ENCODE measurements at places on chromosomes 7 and 10.

GRCh38 chr7:91264924-91265681 lies 870 bp downstream of the FZD1 start:
- DNase-seq, result no peak

GRCh38 chr7:34338961-34339526 lies 319.0 kb upstream of the NPSR1 start:
- DNase-seq, result no peak

DNA sequence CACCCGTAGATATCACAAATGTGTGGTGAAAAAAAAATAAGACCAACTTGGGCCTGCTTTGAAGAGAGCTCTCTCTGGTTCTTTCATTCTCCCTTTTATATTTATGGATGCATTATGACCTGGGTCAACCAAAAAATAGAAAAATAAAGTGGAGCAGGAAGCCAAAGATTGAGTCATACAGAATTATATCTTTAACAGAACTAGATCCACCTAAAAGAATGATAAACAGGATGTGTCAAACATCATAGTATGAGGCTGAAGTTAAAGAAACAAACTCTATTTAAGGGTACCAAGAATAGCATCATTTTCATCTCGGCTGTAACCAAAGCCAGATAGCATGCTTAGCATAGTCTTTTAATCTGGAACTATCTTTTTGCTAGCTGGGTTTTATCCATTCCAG lies 28.8 kb upstream of the NMT2 start:
- no peak for DNase-seq

- DNase-seq, result no peak
Measured at GRCh38 chr10:7763929-7764328, 23.9 kb downstream of the KIN start.

DNA sequence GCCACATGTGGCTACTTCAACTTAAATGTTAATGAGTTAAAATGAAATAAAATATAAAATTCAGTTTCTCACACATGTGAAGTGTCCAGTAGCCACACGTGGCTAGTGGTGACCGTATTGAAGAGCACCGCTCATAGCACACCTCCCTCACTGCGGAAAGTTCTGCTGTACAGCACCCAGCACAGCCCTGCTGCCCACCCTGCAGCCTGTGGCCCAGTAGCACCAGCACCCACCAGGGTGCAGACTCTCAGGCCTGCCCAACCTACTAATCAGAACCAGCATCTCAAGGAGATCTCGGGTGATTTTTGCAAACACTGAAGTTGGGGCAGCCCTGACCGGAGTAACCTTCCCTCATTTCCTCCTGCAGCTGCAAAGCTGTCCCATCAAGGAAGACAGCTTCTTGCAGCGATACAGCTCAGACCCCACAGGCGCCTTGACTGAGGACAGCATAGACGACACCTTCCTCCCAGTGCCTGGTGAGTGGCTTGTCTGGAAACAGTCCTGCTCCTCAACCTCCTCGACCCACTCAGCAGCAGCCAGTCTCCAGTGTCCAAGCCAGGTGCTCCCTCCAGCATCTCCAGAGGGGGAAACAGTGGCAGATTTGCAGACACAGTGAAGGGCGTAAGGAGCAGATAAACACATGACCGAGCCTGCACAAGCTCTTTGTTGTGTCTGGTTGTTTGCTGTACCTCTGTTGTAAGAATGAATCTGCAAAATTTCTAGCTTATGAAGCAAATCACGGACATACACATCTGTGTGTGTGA lies 162.8 kb upstream of the LANCL2 start:
- DNase-seq, result no peak

- no peak for DNase-seq
Measured at GRCh38 chr7:130695840-130696239, 9.5 kb upstream of the TSGA13 start.

GRCh38 chr7:1559626-1560590 lies 3.9 kb upstream of the TMEM184A start:
- no peak for DNase-seq

- DNase-seq, result no peak
Measured at GRCh38 chr10:839550-840205, 91.8 kb downstream of the LARP4B start.

- no peak for DNase-seq
Measured at GRCh38 chr7:20779041-20779440, 7.6 kb downstream of the SP8 start.

DNA sequence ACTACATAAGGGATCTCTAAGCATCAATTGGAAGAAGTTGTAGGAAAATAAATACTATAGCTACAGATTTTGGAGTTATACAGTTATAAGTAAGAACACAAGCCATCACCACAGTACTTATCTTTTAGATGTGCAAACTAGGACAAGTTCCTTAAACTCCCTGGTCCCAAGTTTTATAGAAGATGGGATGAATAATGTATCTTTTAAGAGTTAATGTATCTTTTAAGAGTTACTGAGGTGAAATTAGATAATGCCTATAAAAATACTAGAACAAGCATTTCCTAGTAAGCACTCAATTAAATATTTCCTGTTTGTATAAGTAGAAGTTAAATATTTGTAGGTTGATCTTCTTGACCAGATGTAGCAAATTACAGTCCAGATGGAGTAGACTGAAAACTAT lies 56.8 kb downstream of the SEMA3A start:
- no peak for DNase-seq

GRCh38 chr7:51660516-51660915 lies 343.9 kb upstream of the COBL start:
- no peak for DNase-seq

DNA sequence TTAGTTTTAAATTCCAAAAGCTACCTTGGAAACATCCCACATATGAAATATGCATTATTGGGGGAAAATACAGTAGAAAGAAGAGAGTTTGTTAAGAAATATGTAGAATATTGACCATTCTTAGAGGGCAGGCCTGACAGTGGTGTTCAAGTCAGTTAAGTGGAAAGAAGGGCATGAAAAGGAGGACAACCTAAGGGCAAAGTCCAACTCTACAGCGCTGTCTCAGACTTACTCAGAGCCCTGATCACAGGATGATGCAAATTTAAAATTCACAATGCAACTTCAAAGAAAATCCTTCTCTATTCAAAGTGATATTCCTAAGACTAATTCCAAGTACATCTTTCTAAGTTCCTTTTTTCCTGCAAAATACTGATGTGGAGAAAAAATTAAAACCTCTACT lies 139.1 kb upstream of the LRRTM3 start:
- DNase-seq, result no peak

GRCh38 chr7:30147223-30147622 lies 12.4 kb downstream of the MTURN start:
- no peak for DNase-seq

GRCh38 chr10:36452851-36453250 lies 672.5 kb upstream of the ANKRD30A start:
- DNase-seq, result no peak

DNA sequence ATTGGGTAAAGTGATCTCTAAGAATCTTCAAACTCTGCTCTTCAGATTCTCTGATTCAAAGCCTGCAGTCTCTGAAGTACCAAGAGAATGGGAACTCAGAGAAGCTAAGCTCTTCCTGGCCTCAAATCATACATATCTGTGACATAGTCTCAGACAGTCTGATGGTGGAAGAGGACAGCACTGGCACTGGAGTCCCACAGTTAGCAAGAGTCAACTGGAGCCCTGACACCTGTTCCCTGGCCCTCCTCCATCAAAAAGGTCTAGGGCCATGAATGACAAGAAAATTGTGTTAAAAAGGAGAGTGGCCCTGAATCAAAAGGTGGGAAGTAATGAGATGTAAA lies 37.7 kb downstream of the PRSS2 start:
- no peak for DNase-seq

DNA sequence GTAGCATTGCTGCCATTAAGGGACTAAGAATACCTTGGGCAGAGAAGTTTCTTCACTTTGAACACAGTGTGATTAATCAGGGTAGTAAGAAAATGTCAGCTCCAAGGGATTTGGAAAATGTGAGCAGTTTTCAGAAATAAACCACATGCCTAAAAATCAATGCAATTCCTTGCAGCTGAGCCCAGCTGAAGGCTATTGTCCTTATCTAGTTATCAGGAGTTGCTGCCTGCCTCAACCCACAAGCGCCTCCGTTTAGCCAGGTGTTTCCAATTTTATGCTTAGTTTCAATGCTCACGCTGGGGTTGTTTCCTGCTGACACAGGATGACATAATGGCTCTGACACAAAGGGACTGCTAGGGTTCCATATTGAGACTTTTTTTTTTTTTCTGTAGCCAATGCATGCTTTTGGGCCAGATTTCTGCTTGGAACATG lies 132.3 kb upstream of the ANK3 start:
- DNase-seq, result peak; percentile 50

GRCh38 chr7:30572212-30572841 lies 22.4 kb upstream of the GARS1 start:
- DNase-seq, result no peak

DNA sequence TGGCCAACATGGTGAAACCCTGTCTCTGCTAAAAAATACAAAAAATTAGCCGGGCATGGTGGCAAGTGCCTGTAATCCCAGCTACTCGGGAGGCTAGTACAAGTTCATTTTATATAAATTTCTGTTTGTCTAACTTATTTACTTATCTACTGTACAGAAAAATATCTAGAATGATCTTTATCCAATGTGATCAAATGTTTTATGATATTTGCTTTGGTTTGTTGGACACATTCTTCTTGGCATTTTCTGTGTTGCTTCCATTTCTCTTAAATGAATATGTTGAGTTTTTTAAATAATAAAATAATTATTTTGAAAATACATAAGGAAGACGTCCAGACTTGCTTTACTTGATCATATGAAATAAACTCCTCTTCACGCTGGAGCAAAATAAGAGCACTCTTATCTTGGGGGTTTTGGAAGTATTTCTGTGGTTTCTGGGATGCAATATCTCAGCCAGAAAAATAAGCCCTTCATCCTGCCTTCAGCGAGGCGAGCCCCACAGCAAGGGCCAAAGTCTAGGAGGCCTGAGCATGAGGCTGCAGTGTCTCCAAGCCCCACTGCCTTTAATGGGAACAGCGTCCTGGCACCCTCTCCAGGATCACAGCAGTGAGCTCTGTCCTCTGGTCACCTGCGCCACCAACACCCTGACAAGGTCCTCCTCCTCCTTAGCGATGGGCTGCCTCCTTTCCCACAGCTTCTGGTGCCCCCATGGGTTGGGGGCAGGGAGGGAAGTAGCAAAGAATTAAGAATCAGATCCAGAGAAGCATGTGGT lies 480.2 kb downstream of the KCNMA1 start:
- no peak for DNase-seq

DNA sequence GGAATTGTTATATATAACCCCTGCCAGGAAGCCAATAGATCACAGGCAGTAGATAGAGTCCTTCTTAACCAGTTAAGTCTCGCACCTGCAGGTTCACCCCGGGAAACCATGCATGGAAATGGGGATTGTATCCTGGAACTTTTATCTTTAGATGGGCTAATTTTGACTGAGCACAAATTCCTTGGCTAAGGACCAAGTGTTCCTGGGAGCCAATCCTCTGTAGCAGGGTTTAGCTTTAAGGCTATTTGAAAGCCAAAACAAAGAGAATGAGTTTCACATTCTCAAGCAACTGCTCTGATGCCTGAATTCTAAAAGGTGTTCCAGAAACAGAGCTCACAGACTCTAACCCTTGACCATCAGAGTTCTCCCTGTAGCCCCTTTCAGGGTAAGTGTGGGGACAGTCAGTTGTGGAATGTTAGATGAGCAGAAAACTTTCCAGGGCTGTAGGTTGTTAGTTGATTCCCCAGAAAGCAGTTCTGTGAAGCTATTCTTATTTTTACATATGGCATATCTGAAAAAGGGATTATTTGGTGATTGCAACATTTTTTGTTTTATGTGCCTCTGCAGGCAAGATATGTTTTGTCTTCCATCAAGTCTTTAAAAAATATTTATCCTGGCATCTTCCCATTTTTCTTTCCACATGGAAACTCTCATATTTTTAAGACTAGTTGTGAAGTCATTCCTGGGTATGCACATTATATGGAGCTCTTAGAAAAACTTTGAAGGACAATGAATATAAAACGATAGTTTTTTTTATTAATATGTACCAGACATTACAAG lies 16.2 kb upstream of the NPVF start:
- no peak for DNase-seq

DNA sequence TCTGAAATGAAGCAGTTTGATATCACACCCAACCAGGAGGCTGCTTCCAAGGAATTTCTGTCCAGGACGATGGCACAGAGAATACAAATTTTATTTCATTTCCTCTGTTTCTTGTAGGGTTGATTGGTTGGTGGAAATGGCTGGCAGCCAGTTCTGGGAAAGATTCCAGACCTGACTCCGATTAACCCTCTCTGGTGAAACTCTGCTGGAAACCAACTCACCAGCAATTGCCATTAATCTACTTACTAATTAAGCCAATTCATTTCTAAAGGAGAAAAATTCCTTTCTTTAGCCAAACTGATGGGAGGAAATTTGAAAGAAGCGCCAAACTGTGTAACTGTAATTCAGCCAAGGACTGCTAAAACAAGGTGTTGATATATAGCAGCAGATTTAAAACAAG lies 10.7 kb downstream of the PTF1A start:
- DNase-seq, result no peak

DNA sequence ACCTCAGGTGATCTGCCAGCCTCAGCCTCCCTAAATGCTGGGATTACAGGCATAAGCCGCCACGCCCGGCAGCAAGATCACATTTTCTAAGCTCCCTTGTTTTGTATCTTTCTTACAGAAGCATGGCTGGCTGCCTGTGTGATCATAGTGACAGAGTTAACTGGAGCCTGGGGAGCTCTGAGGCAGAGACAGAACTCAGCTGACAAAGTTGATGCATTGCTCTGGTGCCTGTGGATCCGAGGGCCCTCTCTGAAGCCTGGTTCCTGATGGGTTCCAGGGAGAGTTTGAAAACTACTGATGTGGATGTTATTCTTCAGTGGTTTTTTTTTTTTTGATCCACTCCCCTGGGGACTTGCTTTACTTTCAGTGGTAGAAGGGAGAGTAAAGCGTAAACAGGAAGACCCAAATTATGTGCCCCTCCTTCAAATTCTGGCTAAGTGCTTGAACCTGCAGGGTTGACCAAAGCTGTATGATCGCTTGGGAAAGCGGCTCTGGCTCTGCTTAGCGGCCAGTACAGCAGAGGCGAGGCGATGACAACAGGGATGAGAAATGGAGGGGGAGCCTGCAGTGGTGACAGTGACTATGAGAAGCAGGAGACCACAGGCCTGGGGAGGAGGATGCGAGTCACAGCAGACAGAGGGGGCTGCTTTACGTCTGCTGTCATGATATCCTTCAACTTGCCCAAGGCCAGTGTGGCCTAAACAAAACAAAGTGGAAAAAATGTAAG lies 6.8 kb upstream of the EFCAB10 start:
- no peak for DNase-seq
